Suprapubic skin (tissue), 4 donors: ENCODE measurements at places on chromosomes 2 and 18.

DNA sequence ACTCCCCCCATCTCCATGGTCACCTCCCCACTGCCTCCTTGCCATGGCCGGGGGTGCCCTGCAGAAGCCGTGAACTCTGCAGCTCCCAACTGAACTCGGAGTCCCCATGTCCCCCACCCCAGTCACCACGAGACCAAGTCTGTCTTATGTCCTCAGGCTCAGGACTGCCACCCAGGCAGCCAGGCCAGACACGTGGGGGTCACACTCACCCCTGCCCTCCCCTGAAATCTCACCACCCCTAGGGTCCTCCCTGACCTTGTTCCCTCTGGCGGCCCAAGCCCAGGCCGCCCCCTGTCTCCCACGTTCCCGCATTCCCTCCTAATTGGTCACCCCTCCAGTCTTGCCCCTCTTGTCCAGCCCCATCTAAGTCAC lies 11.0 kb downstream of the AQP12A start:
- no peak for DNase-seq

GRCh38 chr18:47944972-47945852 lies 14.8 kb upstream of the SMAD2 start:
- no peak for DNase-seq

GRCh38 chr2:104501342-104501741 lies 352.6 kb upstream of the POU3F3 start:
- no peak for DNase-seq

DNA sequence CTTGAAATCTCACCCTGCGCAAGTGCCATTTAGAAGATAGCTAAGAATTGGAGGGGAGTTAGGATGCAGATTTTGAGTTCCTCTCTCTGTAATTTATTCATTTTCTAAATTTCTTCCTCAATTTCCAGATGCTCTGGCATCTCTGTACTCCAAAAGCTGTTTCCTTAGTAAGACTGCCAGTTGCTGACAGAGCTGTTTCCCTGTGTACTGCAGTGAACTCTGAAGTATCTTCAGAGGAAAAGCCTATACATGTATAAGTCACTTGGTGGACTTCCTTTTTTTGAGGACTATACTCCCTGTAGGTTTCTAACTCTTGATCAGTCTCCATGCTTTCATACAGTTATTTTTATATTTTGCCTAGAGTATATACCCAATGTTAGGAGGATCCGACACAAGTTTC lies 1.5 kb upstream of the RESP18 start:
- no peak for DNase-seq

GRCh38 chr2:70340075-70340474 lies 38.2 kb upstream of the FAM136A start:
- DNase-seq = no peak

DNA sequence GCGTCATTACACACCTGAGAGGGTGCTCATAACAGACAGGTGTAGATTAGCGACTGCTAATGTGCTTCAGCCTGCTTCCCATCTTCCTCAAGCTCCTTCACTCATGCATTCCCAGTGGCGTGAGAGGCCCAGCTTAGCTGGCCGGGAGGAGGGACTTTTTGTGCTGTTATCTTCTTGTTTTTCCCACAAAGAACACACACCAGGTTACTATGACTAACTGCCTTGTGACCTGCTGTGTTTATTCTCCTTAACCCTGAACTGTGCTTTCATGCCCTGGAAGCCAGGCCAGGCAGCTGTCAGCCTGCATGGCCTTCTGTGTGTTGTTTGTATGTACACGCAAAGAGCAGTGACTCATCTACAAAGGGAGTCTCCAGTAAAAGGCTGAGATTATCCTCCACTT lies 143.8 kb downstream of the PIEZO2 start:
- DNase-seq = no peak

DNA sequence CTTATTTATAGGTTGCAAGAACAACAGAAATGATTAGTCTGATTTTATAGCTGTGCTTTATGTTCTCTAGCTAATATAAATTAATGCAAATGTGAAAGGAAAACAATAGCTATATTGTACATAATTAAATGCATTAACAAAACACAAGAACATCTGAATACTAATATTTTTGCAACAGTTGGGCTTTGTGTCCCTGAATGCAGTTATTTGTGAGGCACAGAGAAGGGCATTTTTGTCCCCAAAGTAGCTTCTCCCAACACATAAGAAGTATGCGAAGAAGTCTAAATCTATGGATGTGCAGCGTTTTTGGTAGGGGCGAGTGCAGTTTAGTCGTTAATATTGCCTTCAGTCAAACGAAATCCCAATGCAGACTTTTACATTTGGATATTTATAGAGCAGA lies 110.0 kb downstream of the MBP start:
- DNase-seq = no peak

DNA sequence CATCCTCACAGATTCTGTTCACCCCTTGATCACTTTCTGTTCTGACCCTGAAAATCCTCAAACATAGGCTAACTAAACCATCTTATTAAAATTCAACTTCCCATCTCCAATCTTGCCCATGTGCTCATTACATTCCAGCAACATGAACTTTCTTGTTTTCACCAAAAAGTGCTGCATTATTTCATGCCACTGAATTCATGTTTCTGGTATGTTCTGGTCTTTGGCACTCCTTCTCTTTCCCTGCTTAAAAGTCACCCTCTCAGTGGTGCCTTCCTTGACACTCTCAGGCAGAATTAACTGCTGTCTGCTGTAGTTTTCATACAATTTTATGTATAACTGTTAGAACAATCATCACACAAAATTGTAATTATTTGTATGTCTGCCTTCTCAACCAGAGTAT lies 247.7 kb upstream of the RBMS1 start:
- no peak for DNase-seq

DNA sequence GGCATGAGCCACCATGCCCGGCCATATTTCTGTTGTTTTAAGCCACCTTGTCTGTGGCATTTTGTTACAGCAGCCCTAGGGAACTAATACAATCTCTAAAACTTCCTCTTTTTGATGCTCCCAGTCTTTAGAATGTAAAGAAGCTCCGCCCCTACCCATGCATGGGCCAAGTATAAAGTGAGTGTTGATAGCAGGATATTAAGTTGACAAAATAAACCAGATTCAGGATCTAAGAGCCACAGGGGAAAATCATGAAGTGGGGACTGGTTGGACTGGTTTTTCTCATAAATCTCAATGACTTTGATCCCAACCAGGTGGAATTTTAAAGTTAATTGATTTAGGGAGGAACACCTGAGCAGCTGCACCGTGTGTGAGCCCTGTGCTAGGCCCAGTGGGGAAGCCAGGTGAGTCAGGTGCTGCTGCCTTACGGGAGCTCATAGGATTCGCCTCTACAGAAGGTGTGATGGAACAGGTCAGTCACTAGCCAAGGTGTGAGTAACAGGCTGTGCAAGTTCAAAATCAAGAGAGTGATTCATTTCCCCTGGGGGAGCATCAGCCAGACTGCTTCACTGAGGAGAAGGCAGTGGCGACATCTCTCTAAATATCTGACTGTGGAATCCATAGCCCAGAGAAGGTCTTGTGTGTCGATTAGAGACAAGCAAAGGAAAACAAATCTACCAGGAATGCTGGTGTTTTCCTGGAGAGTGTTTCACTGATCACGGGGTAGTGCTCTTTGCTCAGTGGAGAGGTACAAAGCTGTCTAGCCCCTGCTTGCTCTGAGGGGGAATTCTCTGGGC lies 63.0 kb upstream of the MSH2 start:
- DNase-seq = no peak

GRCh38 chr2:157830696-157831570 lies 45.2 kb downstream of the ACVR1 start:
- no peak for DNase-seq

GRCh38 chr2:214135966-214136365 lies 274.9 kb upstream of the VWC2L start:
- no peak for DNase-seq

DNA sequence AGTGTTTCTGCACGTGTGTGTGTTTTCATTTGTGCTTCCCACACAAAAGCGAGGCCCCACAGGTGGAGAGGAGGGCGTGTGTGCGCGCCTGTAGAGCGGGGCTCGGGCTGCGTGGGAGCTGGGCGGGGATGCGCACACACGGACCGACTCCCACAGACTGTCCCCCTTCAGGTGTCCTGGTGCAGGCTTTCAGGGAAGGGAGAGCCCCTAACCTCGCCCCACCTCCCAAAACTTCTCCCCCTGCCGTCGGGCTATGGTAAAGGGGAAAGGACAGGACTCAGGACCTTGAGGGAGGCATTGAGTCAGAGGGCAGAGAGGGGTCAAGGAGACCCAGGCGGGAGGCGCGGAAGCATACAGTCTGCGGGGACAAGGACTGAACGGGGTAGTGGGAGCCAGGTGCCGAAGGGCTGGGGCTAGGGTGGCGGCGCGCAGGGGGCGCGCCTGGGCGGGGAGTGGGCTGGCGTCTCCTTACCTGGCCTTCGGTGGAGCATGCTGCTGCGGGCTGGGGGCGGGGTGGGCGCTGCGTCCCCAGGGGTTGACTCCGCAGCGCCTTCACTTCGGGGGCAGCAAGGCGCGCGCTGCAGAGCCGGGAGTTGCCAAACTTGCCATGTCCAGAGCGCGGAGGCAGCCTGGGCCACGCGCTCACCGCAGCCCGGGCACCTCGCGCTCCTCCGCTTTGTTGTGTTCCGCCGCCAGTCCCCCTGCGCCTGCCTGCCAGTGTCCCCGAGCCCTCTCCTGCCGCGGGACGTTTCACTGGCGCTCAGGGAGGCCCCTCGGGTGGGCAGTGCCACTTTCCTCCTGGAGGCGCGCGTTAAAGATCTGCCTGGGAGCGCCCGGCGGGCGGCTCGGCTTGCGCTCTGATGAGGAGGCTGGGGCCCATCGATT lies 302.0 kb downstream of the NCKAP5 start:
- DNase-seq = no peak

DNA sequence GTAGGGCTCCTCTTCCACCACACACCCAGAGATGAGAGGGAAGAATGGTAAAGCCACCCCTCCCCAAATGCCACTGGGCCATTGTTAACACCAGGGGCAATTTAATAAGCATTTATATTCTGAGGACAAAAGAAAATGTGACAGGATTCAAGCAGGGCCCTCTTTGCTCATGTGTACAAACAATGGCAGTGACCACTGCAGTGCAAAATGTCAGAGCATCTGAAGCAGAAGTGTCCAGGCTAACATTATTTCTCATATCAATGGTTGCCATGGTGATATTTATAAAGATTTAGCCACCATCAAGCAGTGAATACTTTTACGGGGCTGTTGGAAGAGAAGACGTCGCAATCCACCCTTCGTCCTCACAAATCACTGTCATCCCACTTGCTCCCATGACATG lies 10.8 kb upstream of the EPB41L3 start:
- no peak for DNase-seq

GRCh38 chr18:57373017-57373416 lies 20.7 kb downstream of the ST8SIA3 start:
- DNase-seq = no peak

- no peak for DNase-seq
These were observed 102.4 kb downstream of the STK39 start for GRCh38 chr2:168145011-168145410.

- DNase-seq = no peak
These were observed 24.4 kb downstream of the NFE2L2 start for GRCh38 chr2:177239932-177240630.

GRCh38 chr2:121189011-121189410 lies 96.0 kb downstream of the TFCP2L1 start:
- peak; percentile 62 for DNase-seq

GRCh38 chr2:146801886-146802285 lies 1042.9 kb upstream of the ACVR2A start:
- DNase-seq = no peak

DNA sequence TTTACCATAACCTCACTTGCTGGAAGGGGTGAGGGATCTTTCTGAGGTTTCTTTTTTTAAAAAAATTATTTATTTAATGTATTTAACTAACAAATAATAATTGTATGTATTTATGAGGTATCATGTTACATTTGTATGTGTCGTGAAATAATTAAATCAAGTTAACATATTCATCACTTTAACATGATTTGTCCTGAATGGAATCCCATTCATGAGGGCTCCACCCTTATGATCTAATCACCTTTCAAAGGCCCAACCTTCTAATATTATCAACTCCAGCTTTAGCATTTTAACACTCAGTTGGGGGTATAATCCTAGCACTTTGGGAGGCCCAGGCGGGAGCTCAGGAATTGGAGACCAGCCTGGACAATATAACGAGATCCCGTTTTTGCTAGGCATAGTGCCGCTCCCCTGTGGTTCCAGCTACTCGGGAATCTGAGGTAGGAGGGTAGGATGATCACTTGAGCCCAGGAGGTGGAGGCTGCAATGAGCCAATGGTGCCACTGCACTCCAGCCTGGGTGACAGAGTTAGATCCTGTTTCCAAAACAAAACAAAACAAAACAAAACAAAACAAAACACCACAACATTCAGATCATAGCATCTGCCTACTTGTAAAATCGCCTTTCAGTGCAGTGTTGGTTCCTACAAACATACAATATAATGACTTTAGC lies 1.1 kb upstream of the TAF4B start:
- no peak for DNase-seq

DNA sequence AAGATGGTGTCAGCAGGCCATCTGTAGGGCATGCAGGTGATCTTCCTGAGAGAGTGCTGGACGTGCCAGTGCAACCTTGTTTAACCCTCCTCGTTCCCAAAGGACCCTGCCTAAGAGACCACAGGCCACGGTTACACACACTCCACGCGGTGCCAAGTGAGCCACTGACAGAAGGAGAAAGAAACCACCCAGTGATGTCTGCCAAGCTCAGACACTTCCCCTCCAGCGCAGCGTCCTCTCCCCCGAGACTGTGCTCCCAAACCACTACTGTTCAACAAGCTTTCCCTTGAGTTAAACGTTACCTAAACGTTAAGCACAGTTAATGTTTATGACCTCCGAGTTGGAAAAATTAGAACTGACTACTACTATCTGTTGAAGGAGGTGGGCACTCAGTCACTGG lies 119.1 kb upstream of the NCK2 start:
- no peak for DNase-seq

- no peak for DNase-seq
These were observed 20.8 kb upstream of the MAP4K4 start for GRCh38 chr2:101676674-101677073.

DNA sequence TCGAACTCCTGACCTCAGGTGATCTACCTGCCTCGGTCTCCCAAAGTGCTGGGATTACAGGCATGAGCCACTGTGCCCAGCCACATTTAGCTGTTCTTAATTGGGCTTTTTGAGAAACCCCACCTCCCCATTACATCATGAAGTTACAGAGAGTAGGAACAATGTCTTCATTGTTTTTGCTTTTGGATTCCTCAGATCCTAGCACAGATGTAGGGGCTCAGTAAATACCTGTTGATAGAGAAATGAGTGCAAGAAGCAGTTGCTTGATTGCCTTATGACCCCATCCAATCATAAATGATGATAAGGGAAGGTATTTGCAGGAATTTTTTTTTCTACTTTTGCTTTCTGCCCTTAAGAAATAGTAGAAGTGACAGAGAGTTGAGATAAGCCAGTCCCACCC lies 25.4 kb downstream of the GREB1L start:
- DNase-seq = no peak
